ENCODE measurements at places on chromosomes 4 and X. TPM values are rescaled to one million over a fixed set of nuclear protein-coding genes. Genes with fewer than 3 reads are reported as not detected.
A peak's percentile ranks its signal among the peaks of the same experiment; 100 is the strongest.

DNA sequence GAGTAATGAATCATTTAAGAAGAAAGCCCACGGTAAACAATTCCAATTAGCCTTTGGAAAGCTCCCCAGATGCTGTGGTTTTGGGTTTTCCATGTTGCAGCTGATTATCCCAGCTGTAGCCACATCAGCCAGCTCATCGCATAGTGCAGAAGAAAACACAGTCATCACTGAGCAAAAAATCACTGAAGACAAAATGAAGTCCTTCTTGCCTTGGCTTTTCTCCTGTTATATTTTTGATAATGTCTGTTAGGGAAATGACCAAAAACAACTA, 193.0 kb upstream of the C1QTNF7 start:
- no peaks in the 10 kb centered on the region for H3K4me1 ChIP-seq
- no peak for DNase-seq
- no peak overlapping the region for H3K27ac ChIP-seq
- H3K27me3 ChIP-seq: no peaks in the 10 kb centered on the region

DNA sequence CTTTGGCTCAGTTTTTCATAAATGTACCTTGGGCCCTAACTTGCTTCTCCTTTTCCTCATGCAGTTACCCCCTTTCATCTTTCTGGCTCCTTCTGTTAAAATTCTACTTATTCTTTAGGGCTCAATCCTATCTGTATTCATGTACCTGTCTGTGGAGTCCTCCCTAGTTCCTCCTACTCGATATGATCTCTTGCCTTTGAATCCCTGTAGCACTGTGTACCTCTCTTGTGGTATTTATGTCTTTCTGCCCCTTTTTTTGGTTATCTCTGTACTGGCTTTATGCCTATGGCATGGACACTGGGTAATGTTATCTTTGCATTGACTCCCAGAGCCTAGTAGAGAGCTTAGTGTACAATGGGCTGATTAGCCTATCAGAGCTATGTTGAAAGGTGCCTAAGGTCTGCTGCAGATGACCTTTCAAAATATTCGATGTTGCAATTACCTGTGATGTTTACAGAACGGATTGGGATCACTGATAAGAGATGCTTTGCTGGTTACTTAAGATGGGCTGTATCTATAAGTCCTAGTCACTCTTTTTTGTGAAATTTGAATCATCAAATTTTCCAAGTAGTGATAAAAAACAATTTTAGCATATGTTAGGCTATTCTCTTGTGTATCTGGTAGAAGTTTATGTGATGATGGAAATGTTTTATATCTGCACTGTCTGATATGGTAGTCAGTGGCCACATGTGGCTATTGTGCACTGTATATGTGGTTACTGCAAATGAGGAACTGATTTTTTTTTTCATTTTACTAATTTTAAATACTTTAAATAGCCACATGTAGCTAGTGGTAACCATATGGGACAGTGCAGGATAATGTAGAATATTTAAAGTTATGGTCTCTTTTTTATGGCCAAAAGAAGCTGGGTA, 33.5 kb downstream of the TMEM164 start:
- H3K27me3 ChIP-seq: no peaks in the 10 kb centered on the region
- H3K27ac ChIP-seq: no peak overlapping the region
- no peaks in the 10 kb centered on the region for H3K36me3 ChIP-seq
- DNase-seq: no peak
- H3K4me1 ChIP-seq: no peaks in the 10 kb centered on the region

DNA sequence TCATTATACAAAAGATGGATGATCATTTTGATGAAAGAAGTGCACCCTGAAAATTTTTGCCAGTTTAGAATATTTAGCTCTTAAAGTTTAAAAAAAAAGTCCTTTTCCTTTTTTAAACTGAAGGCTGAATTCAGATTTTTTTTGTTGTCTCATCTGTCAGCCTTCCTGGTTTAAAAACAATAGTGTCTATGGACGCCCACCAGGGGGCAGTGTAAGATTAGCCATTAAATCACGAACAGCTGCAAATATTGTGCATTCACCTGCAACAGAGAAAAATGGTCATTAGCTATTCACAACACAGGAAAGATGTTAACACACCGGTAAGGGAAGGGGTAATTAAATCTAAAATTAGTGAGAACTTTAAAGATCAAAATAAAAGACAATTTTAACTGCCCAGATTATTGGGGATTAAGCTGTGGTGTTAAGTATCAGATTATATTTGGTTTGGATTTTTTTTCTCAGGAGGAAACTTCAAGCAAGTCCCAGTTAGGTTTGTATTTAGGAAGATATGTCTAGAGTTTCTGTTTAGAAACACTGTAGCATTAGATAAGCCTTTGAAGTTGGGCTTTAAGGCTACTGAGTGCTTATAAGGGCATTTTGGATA, 4.4 kb upstream of the CXorf38 start:
- H3K4me3 ChIP-seq: no peak overlapping the region
- no peak overlapping the region for H3K27ac ChIP-seq
- peaks cover 2% of the 10 kb centered on the region for H3K4me1 ChIP-seq
- no peak for DNase-seq
- peaks cover 3% of the 10 kb centered on the region for H3K36me3 ChIP-seq

Gene LRP2BP
- 0.71 TPM for total RNA-seq

DNA sequence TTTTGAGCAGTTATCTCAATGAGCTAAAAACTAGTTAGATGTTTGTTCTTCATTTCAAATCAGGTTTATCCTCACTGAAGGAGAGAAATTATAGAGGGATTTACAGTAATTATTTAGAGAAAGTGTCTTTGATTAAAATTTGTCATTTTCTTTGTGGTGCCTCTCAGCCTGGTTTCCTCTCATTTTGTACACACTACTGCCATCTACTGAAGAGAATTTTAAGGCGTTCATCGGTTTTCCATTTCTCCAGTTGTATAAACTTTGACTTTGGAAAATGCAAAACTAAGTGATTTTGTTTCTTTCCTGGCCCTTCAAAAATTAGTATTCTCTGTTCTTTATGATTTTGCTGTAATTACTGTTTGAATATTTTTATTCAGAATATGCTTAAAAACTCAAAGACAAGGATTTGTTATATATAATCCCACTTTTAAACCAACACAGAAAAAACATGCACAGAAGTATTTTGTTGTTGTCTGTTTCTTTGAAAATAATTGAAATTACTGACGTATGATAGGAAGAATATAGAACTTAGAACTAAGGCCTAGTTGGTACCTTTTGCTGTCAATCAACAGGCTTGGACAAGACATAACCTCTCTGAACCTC, 34.4 kb upstream of the ANXA3 start:
- DNase-seq: peak; percentile 6
- H3K27me3 ChIP-seq: no peaks in the 10 kb centered on the region
- H3K4me3 ChIP-seq: no peak overlapping the region
- no peaks in the 10 kb centered on the region for H3K4me1 ChIP-seq
- no peaks in the 10 kb centered on the region for H3K36me3 ChIP-seq

Gene CTAG2
- total RNA-seq: not detected

- H3K4me1 ChIP-seq: no peaks in the 10 kb centered on the region
- H3K36me3 ChIP-seq: no peaks in the 10 kb centered on the region
- no peak for DNase-seq
- no peak overlapping the region for H3K4me3 ChIP-seq
- no peaks in the 10 kb centered on the region for H3K27me3 ChIP-seq
Measured at GRCh38 chrX:3577551-3577950, 135.9 kb downstream of the PRKX start.

GRCh38 chrX:44330227-44330626, 13.2 kb downstream of the EFHC2 start:
- peak; percentile 37 for DNase-seq
- H3K27ac ChIP-seq: no peak overlapping the region
- H3K4me1 ChIP-seq: no peaks in the 10 kb centered on the region
- no peaks in the 10 kb centered on the region for H3K36me3 ChIP-seq
- H3K4me3 ChIP-seq: no peak overlapping the region
- H3K27me3 ChIP-seq: no peaks in the 10 kb centered on the region

GRCh38 chr4:78774417-78774816, 1.7 kb upstream of the BMP2K start:
- H3K36me3 ChIP-seq: no peaks in the 10 kb centered on the region
- no peak overlapping the region for H3K4me3 ChIP-seq
- peak overlapping the region; percentile 91 for H3K27ac ChIP-seq
- DNase-seq: no peak

Gene CLDN34
- total RNA-seq: 0.05 TPM

- no peaks in the 10 kb centered on the region for H3K36me3 ChIP-seq
- H3K4me3 ChIP-seq: no peak overlapping the region
- H3K4me1 ChIP-seq: no peaks in the 10 kb centered on the region
- H3K27ac ChIP-seq: no peak overlapping the region
Measured at GRCh38 chr4:155072417-155072816, 136.0 kb upstream of the NPY2R start.

- no peak for DNase-seq
- no peaks in the 10 kb centered on the region for H3K36me3 ChIP-seq
- H3K27ac ChIP-seq: peak overlapping the region; percentile 8
- H3K4me1 ChIP-seq: peaks cover 16% of the 10 kb centered on the region
- no peak overlapping the region for H3K4me3 ChIP-seq
Measured at GRCh38 chrX:46628460-46629371, 55.2 kb downstream of the CHST7 start.

Gene IL1RAPL1
- 0.33 TPM for total RNA-seq

DNA sequence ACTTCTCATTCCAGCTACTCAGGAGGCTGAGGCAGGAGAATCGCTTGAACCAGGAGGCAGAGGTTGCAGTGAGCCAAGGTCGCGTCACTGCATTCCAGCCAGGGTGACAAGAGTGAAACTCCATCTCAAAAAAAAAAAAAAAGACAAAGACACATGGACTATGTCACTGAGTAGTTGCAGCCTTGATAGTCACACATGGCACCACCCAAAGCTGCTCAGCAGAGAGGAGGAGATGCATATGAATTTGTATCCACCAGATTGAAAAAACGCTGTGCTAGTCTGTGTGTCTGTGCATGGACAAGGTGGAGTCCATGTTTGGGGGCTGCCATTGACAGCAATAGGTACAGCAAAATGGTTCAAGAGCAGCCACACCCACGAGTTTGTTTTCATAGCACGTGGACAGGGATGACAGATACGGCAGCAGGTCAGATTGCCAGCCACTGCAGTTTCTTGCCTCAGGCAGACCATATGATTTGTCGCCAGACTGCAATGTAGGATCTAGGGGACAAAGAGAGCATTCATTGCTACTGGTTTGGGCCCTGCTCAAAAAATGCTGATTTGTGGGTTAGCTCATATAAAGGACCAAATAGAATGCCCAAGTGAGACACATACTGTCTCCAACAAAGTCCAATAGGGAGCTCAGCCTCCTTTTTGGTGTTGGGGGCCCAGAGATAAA, 89.9 kb downstream of the CEP135 start:
- no peaks in the 10 kb centered on the region for H3K4me1 ChIP-seq
- no peak overlapping the region for H3K4me3 ChIP-seq
- no peaks in the 10 kb centered on the region for H3K27me3 ChIP-seq
- no peak for DNase-seq
- no peaks in the 10 kb centered on the region for H3K36me3 ChIP-seq

- H3K36me3 ChIP-seq: no peaks in the 10 kb centered on the region
- H3K27ac ChIP-seq: no peak overlapping the region
- no peaks in the 10 kb centered on the region for H3K27me3 ChIP-seq
- H3K4me1 ChIP-seq: no peaks in the 10 kb centered on the region
Measured at GRCh38 chr4:188270273-188271069, 131.2 kb downstream of the TRIML1 start.

DNA sequence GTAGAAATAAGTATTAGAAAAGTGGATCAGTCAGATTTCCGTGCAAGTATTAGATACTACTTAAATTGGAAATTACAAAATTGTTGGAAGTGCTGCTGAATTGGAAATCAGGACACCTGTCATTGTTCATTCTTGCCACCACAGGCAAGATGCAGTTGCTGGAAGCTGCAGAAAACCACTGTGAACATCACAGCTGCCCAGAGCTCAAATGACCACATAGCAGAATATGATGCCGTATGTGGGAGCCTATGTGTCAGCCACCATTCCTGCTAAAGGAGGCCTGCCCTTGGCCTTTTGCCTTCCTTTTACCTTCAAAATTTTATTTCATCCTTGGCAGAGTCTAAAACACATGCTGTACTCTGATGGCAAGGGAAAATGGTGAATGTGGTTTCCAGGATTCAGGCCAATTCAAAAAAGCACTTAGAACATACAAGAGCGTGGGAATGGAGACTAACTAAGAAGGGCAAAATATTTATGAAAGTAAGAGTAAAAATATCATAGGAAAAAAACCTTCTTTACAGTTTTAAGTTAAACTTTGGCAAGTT, 1005.5 kb upstream of the GRID2 start:
- no peak for DNase-seq
- no peak overlapping the region for H3K27ac ChIP-seq
- H3K4me1 ChIP-seq: no peaks in the 10 kb centered on the region
- no peak overlapping the region for H3K4me3 ChIP-seq
- no peaks in the 10 kb centered on the region for H3K27me3 ChIP-seq

Gene EREG
- 0.05 TPM for total RNA-seq

Gene BMP3
- total RNA-seq: 0.09 TPM

- no peaks in the 10 kb centered on the region for H3K36me3 ChIP-seq
- no peak for DNase-seq
- H3K27me3 ChIP-seq: no peaks in the 10 kb centered on the region
- no peak overlapping the region for H3K27ac ChIP-seq
- no peaks in the 10 kb centered on the region for H3K4me1 ChIP-seq
Measured at GRCh38 chr4:174324725-174325124, 41.0 kb downstream of the CEP44 start.

Gene MAGEE2
- not detected for total RNA-seq

Gene ENPEP
- 5.6 TPM for total RNA-seq

All from thymus (tissue), 14 donors.